ENCODE measurements at places on chromosomes 13 and 19.

DNA sequence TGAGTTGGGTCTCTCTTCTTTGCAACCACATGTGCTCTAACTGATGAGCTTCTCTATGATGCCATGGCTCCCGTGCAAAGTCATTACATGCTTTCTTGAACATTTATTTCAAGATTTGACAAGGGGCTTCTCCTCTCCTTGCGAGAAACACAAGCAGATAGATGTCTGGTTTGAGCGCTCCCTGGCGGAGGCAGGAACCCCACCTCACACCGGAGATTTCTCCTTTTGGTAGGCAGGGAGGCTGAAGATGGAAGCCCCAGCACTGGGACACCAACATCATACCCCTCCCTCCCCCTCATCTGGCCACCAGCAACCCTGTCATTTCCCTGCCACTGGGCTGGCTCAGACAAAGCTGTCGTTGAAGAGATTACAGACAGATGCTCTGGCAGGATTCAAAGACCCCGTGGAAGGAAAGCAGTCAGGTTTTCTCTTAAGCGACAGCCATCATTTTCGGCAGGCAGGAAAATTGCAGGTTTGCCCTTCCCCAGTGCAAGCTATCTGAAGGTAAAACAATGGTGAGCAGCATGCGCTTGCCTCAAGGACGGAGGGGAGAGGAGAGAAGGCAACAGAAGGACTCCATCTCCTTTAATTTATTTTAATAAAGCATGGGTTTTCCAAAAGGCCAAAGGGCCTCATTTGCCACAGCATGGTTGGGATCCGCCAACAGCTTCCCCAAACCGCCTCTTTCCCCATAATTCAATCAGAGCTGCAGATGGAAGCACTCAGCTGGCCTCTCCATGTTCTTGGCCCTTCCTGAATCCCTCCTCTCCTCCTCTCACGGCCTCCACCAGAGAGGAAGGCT, 344.1 kb upstream of the TSHZ3 start:
- no peak for ATAC-seq

DNA sequence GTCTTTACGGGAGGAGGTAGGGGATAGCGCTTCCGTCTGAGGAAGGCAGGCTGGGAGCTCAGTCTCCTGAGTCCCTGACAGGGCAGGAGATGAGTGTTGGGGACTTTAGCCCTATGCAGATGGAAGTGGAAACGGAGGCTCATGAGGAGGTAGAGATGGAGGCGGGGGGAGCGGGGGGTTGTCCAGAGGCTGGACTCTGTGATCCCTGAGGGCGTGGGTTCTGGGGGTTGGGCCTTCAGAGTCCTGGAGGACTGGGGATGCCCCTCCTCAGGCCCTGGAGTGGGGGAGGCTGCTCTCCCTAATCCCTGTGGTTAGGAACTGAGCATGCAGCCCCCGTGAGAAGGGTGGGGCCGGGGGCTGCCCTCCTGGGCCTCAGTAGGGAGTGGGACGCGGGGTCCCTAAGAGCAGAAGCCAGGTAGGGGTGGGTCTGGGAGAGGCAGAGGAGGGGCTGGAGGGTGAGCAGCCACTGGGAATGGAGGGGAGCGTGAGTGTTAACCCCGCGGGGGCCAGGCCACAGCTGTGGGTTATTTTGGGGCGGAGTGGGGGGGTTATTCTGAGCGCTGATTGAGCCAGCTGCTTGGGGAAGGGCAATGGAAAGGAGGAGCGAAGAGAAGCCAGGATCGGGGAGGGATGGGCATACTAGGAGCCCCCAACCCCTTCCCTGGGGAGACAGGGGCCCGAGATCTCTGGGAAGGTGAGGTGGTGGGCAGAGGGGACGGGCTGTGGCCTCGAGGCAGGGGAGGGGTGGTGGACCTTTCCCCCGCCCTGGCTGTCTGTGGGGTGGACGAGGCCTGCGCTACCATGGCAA, 2.8 kb downstream of the GRIN2D start:
- ATAC-seq: no peak

DNA sequence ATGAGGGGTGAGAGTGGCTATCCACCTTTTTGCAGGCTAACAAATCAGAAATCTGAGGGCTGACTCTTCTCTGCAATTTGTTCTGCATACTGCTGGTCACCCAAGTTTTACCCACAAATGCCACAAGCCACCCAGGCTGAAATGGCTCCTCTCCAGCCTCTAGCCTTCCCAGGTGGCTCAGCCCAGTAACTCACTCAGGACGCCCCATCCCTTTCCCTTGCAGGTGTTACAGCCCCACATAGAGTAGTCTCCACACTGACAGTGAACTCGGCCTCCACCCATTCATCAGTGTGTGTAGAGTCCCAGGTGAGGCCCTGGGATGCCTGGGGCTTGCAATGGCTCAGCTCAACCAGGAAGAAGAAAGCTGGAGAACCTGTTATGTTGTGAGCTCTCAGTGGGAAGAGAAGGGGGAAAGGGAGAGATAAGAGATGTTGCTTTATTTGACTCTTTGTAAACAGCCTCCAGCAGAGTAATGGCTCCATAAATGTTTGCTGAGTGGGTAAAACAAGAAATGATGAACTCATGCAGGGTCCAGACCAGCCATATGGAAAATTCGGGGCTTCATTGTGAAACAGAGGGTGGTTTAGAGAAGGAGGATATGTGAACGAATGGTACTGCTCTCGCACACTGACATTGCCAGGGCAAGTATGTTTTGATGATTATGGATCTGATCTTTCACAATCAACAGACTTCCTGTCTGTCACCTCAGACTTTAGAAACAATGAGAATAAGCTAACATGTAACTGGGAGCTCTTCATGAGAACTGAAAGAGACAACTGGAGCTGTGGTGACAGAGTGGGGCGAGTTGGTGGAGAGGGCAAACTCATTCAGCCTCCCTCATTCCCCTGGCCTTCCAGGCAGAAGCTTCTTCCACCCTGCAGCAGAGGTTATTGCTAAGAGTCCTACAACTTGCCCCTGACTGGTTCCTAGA, 74.2 kb upstream of the RFC3 start:
- no peak for ATAC-seq

GRCh38 chr19:42658076-42658475, 63.4 kb upstream of the CEACAM8 start:
- ATAC-seq: no peak

DNA sequence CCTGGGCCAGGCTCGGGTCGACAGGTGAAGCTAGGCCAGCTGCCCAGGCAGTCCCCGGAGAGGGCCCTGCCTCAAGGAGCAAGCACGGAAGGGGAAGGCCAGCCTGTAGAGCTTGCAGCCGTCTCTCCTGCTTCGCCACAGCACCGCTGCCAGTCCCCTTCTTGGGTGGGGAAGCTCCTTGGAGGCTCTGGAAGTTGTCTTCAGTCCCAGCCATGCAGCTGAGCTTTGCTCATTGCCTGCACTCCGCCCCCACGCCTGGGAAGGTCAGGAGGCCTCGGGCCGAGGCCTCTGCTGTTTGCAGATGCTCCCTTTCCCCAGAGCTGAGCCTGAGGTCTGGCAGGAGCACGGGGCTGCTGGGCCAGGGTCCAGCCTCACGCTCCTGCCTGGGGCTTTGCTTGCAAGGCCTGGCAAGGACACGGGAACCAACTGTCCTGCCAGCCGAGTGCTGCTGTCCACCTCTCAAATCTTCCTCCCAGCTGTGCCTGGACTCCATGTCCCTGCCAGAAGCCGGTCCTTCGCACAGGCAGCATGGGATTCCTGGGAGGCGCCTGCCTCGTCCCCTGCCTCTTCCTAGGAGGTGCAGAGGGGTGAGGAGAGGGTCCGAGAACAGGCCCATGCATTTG, 13.3 kb downstream of the PLEKHF1 start:
- no peak for ATAC-seq

- ATAC-seq: no peak
Measured at GRCh38 chr19:5826531-5827341, 12.8 kb downstream of the FUT6 start.

Measured in motor neuron (in vitro differentiated cells).